ENCODE measurements at places on chromosomes 7 and 10. TPM values are rescaled to one million over a fixed set of nuclear protein-coding genes. Genes with fewer than 3 reads are reported as not detected.

- DNase-seq: no peak
Observed at GRCh38 chr7:4883033-4883371, 514 bp downstream of the RADIL start.

Gene MET
- 20.0 TPM for total RNA-seq

- DNase-seq: peak; percentile 61
Observed at GRCh38 chr7:130941322-130942210, 207.6 kb upstream of the KLF14 start.

GRCh38 chr7:127256041-127256725 is 3.4 kb upstream of the GRM8 start:
- no peak for DNase-seq

DNA sequence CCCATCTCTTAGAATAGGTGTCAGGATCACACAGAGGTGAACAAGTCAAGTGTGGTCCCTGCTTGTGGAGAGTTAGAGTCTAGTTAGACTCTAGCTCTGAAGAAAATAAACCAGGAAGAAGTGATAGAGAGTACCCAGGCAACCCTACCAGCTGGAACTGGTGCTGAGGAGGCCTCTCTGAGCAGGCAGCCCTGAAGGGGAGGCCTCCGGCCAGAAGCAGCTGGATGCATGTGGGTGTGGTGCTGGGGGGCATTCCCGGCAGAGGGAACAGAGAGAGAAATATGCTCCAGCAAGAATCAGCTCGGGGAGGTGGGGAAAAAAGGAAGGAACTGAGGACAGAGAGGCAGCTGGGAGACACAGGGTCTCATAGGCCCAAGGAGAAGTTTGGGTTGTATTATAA is 68.6 kb downstream of the APBB1IP start:
- DNase-seq: no peak

DNA sequence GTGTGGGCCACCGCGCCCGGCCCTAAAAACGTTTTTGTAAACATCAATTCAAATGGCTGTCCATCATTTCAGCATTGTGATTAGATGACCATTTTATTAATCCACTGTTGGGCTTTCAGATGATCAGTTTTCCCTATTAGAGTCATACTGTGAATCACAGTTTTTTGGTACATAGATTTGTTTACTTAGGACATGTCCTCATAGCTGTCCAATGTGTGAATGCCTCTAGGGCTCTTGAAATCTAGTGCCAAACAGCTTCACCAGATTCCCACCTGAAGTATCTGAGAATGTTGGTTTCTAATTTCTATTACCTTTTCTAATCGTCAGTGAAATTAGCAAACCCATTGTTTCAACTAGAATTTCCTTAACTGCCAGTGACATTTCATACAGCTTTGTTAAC is 66.8 kb downstream of the UPF2 start:
- DNase-seq: no peak

Gene HMX2
- not detected for total RNA-seq

Gene ITIH5
- 8.5 TPM for total RNA-seq

DNA sequence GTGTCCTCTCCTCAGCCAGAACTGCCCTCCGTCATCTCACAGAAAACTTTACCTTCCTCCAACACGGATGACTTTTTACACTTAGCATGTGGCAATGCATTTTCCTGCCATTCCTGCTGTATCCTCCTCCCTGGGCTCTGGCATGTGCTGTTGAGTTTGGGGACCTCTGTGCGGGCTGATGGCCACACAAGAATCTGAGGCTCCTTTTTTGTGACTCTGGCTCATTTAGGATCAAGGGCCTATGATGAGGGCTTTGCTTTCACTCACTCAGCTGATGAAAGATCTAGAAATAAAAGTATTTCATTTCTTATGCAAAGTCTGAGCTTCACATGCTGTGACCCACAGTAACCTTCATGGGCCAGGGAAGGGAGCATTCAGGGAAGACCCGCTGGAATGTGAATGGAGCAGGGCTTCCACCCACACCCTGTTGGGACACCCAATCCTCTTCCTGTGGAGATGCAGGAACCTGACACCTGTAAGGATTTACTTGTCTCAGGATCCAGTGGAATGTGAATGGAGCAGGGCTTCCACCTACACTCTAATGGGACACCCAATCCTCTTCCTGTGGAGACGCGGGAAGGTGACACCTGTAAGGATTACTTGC is 500.3 kb upstream of the MKI67 start:
- DNase-seq: no peak

DNA sequence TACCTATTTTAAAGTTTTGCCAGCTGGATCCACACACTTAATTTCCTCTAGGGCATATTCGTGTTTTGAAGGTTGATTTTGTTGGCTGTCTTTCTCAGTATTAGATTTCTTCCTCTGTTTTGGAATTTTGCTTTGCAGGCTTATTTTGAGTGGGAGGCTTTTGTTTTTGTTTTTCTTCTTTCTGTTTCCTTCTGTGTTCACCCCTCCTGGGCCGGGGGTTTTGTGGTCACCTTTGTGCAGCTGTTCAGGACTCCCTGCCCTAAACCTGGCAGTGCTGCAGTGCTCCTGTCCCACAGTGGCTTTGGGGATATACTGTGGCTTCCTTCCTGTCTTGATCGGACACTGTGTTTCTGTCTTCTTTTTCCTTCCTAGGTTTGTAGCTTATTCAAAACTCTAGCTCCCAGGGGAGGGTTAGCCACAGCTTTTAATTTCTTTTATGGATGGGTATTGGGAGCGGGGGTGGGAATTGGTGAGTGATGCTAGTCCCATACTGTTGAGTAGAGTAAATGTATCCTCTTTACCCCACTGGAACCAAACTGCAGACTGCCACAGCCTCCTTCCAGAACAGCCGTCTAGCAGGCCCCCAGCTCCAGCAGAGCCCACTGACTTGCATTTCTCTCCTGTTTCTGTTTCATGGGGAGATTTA is 228.7 kb upstream of the FZD8 start:
- no peak for DNase-seq

- no peak for DNase-seq
Observed at GRCh38 chr10:91798649-91799611, 704 bp downstream of the TNKS2 start.

Gene ZNF735
- total RNA-seq: not detected

Gene KCNH2
- total RNA-seq: 107 TPM

- DNase-seq: peak; percentile 19
Observed at GRCh38 chr10:91349381-91349780, 60.8 kb upstream of the HECTD2 start.

- DNase-seq: no peak
Observed at GRCh38 chr7:114785496-114785895, 136.4 kb upstream of the MDFIC start.

GRCh38 chr10:62336404-62336803 is 37.8 kb upstream of the ZNF365 start:
- DNase-seq: no peak

DNA sequence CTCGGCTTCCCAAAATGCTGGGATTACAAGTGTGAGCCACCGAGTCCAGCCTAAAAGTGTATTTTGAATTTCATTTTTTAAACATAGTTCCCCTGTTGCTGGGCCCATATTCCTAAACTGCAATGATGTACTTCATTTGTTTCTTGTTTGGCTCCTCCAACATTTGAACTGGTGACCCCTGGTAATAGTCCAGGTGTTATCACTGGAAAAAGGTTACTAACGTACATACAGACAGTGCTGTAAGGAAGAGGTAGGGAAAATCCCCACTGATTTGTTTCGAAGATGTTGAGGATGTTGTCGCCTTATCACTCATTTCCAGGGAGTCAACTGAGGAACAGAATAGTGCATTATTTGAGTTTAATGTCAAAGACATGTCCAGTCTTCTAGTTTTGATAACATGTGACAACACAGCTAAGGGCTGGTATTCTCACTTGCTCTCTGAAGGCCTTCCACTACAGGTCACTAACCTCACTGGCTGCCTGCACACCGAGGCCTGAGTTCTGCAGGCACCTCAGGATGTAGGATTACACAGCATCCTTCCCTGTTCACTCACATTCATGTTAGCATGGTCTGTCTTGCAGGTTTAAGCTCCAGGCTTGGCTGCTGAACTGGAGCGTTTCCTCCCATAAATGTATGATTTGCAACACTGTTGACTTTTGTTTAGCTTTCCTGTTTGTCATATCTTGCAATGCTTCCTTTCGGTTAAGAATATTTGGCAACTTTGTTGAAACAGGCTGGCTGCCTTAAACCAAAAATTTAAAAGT is 362.8 kb downstream of the INHBA start:
- DNase-seq: no peak

Gene CYP26A1
- not detected for total RNA-seq

Gene GBF1
- 41.7 TPM for total RNA-seq

DNA sequence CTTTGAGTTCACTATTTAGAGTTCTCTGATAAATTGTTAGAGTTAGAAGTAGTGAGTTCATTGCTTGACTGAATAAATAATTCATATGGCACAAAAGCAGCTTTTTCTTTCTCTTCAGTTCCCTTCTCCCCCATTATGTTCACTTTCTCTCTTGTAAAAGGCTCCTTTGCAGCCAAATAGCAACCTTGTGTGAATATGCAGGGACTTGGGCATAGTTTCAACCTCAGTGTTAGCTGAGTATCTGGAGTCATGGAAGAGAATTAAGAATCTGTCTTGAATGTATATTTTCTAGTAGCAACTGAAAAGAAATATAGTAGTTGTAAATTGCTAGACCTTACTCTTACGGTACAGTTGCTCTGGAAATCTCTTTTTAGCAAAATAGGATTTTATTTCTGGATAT is 31.9 kb downstream of the ZEB1 start:
- DNase-seq: no peak

Gene RBP3
- total RNA-seq: not detected

DNA sequence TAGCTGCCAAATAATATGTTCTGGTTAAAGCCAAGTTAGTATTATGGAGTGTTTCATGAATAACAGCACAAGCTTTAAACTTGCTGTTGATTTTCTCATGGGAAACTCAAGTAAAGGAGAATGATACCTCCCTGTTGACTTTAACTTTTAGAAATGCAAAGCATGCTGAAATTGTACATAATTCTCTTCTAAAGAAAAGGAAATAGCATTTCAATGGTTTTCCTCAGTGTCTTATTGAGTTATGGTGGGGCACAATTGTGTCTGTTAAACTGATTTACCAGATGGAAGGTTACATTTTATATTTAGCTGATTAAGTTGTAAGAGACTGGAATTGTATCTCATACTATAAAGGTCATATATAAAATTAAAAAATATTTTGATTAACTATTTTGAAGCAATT is 119.3 kb downstream of the HDAC9 start:
- no peak for DNase-seq

Gene GNAI1
- 13.7 TPM for total RNA-seq

DNA sequence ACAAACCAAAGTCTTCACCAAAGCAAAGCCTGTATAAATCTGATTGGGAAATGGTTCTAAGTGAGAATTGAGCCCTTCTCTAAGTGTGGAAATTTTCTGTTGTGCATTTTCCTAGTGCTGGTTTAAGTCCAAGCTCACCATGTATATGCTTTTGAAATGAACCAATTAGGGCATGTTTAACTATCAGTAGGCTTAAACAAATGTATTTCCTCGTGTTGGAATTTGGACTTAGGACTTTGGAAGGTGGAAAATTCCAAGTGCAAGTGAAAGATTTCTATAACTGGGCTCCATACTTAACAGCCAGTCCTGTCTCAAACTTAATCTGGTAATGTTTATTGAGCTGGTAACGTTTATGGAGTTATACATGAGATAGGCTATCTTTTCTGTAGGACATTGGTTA is 28.5 kb downstream of the CCNY start:
- no peak for DNase-seq

Gene PBLD
- 4.6 TPM for total RNA-seq

GRCh38 chr7:149838992-149839408 is 825 bp downstream of the ZNF862 start:
- no peak for DNase-seq

GRCh38 chr10:49243610-49244283 is 55.2 kb upstream of the C10orf71 start:
- no peak for DNase-seq

Gene ADGRA1
- not detected for total RNA-seq

Gene CPXM2
- 4.1 TPM for total RNA-seq

DNA sequence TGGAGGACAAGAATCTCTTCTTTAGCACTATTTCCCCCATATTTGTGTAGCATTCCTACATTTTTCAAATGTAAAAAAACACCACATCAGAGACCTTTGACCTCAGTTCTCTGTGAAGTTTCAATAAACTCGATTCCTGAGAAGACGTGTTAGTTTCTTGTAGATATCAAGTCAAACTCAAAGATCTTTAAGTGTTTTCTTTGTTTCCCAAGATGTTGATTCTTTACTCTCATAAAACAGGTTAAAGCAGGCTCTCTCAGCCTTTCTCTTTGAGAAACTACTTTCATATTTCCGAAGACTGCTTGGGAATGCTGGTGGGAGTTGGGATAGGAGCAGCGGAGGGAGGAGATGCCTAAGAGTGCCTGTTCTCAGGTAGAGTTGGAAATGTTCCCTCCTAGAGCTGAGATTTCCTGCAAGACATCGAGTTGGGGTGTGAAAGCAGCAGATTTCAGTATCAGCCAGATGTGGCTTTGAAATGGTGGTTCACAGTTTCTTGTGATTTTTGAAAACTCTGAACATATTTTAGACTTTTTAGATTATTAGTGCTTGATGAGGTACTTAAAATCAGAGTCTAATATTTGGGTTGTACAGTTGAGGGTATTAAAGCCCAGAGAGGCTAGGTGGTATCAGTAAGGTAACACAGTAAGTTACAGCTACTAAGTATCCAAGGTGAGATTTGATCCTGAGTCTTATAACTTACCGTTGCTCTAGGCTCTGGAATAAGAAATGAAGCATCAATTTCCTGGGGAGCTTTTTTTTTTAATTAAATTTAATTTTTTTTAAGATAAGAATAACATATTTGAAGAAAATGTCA is 13.9 kb downstream of the ADK start:
- no peak for DNase-seq

- DNase-seq: no peak
Observed at GRCh38 chr10:37476285-37476684, 350.9 kb downstream of the ANKRD30A start.

DNA sequence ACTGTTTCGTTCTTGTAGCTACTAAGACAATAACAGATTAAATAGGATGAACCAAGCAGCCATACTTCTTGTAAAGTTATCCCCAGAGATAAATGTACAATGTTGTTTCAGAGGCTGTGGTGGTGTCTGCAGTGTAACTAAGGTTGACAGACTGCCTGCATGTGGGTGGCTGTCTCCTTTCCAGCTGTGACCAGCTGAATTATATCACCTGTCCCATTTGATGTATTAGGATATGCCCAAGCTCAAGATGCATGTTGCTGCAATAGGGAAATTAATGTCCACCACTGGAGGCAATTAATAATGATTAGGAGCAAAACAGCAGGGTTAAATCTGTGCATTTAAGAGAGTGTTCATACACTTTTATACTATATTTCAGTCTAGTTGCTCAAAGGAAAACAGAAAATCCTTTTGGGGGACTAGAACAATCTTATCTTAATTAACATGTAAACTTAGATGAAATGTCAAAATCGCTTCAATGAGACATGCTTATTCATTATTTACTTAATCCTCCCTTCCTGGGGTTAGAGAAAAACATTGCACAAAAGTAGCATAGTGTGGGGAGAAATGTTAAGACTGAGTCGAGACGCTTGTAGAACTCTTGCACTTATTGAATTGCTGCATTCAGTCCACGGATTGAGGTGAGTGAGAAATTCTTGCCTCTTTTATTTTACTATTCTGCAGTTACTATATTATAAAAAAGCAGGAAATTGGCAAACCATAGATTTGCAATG is 269.0 kb downstream of the SNX10 start:
- no peak for DNase-seq

Gene ADAM12
- total RNA-seq: 0.35 TPM

GRCh38 chr10:69456880-69457693 is 5.8 kb downstream of the TSPAN15 start:
- DNase-seq: no peak
